Renal cortical epithelial cell (primary cell): ENCODE measurements at places on chromosomes 2 and 18. TPM values are rescaled to one million over a fixed set of nuclear protein-coding genes. Genes with fewer than 3 reads are reported as not detected.
A peak's percentile ranks its signal among the peaks of the same experiment; 100 is the strongest.

- peak; percentile 61 for DNase-seq
Measured at GRCh38 chr2:160390544-160391455, 102.8 kb downstream of the RBMS1 start.

- no peak for DNase-seq
Measured at GRCh38 chr2:150165442-150165841, 322.0 kb downstream of the RND3 start.

GRCh38 chr2:46983065-46983801, 67.6 kb upstream of the MCFD2 start:
- DNase-seq, result peak; percentile 56

The LOXHD1 gene
- total RNA-seq, result not detected in 2 replicates

DNA sequence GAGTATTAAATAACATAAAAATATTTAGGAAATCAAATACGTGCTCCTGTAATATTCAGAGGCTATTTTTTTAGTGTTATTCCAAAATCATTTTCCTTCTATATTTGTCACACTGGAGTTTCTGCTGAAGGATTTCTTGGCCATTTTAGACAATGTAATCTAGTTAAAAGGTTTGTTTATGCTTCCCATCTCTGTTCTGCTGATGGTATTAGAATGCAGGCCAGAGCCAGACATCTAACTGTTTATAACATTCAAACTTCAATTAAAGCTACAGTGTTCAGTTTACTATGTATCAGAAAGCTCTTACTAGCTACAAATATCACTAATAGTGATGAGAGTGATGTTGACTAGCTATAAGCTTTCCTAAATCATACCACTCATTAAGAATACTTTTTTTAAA, 7.9 kb downstream of the MBD5 start:
- DNase-seq, result no peak

DNA sequence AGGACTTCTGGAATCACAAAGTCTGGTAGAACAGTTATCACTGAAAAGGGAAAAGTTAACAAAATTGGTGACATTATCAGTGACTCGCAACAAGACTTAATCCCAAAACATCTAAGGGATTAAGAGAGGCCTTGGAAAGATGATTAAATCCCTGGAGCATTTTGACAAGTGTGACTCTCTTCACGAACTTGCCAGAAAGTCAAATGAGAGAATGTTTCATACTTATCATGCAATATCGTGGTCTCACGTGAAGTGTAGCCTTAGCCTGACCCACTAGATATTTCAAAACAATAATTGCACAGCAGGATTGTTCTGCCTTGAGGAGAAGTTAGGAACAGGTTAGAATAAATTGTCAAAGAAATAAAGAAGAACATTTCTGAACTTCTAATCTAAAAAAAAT, 104.5 kb downstream of the COL6A3 start:
- no peak for DNase-seq

The ARHGAP15 gene
- total RNA-seq, result not detected in 2 replicates

- DNase-seq, result no peak
Measured at GRCh38 chr18:46953195-46953594, 35.8 kb downstream of the KATNAL2 start.

DNA sequence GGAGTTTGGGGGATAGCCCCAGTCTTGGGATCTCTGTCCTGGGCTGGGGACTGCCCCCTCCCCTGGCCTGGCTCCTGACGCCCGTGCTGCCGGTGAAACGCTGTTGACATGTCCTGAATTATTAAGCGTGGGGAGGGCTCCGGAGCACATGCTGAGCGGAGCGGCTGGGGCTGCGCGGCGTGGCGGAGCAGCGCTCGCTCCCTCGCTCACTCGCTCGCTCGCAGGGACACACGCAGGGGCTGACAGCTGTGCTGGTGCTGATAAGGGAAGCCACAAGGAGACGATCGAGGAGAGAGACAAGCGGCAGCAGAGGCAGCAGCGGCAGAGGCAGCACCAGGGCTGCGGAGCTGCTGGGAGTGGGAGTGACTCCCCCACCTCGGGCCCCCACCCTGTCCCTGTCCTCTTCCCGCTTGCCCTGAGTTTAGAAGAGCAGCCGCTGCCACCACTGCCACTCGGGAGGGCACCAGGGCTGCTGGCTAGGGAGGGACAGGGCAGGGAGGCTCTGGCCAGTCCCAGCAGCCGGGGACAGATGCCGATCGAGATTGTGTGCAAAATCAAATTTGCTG, at the start of gene ASIC4:
ASIC4 (plus strand) TSS at position 287 of the 566 bp plus-strand sequence; CDS start at position 530, 243 bp downstream.
- DNase-seq, result no peak

The NAT8 gene
- 0.69 and 14.4 TPM in 2 replicates for total RNA-seq

The CFC1 gene
- total RNA-seq, result not detected in 2 replicates

GRCh38 chr18:3867236-3867635, 417.3 kb downstream of the TGIF1 start:
- DNase-seq, result no peak

DNA sequence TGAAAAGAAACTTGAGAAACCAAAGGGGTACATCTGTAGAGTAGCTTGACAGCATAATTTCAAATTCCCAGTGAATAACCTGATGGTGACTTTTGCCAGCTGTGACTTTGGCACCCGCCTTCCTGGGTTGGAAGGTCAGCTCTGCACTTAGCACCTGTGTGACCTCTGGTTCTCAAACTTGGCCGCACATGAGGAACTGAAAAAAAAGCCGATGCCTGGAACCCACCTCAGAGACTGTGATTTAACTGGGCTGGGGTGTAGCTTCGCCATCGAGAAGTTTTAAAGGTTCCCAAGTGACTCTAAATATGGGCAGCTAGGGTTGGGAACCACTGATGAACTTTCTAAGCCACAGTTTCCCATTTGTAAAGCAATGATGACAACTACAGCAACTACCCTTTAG, 6.5 kb downstream of the EFEMP1 start:
- no peak for DNase-seq

DNA sequence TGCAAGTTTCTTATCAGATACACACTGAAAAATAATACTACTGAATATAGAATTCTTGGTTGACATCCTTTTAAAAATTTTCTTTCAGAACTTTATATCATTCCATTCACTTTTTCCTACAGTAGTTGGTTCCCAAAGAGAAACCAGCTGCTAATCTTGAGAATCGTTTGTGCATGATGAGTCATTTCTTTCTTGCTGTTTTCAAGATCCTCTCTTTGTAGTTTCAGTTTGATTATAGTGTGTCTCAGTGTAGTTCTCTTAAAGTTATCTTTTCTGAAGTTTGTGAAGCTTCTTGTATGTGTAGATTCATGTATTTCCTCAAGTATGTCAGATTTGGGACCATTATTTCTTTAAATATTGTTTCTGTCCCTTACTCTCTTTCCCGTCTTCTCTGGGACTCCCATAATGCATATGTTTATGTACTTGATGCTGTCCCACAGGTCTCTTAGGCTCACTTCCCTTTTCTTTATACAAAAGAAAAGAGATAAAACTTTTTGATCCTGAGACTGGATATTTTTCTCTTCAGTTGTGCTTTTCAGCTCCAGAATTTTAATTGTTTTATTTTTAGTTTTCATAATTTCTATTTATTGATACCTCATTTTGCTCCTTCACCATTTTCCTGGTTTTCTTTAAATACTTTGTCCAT, 801.0 kb downstream of the TDRD15 start:
- no peak for DNase-seq

DNA sequence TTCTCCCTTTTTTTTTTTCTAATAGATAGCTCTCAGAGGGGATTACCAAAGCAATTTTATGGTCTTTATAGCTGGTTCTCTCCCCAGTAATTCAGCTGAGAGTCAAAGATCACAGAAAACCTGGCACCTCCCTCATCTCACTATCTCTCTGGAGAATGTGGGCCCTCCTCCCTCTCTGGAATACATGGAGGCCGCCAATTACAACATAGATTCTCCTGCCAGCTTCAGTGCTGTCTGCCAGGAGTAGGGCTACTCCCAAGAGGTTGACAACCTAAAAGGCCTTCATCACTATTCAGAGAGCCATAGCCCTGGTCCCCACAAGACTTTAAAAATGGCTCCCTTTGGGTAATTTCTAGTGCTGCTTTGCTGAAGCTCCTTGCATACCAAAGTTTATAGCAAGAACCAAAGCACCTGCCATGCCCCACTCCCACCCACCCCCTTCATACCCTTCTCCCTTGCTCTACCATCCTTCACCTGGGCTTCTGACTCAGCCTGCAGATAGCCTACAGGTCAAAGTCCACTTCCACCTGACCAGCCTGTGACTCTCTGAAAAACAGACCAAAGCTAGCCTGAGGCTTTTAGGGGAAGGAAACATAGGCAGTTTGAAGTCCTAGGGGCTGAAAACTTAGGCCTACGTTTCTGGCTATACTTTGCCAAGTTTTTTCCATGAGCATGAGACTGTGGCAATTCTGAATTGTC, 472.3 kb downstream of the TNS1 start:
- DNase-seq, result peak; percentile 23

The TEX44 gene
- total RNA-seq, result not detected in 2 replicates

- no peak for DNase-seq
Measured at GRCh38 chr2:198137733-198138132, 333.3 kb downstream of the PLCL1 start.

- DNase-seq, result no peak
Measured at GRCh38 chr2:38262069-38262871, 114.8 kb downstream of the ATL2 start.

DNA sequence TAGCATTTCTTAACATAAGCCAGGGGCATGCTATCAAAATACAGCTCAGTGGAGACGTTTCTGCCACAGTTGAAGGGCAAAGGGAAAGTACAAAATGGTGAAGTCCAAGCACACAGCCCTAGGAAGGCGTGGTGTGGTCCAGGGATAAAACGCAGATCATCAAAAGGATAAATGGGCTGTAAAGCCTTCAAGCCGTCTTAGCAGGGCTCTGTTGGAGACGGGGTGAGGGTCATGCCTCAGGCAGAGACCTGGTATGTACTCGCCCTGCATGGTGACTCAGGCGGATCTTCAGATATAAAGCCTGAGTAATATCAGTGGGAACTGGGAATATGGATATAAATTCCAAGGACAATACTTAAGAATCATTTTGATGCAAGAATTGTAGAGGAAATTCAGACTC, 61.2 kb downstream of the NGEF start:
- DNase-seq, result no peak

DNA sequence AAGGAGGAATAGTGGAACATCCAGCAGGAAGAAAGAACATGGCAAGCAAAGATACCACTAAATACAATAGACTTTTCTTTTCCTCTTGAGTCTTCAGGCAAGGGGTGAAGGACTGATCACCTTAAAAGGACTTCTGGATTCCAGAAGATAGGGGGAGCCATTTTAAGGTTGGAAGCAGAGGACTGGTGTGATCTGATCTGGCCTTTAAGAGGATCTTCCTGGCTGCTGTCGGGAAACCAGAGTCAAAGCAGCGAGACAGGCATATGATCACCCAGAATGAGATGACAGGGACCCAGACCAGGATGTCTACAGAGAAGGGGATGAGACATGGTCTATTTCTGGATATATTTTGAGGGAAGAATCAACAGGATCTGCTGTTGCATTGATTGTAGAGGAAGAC, 558.0 kb downstream of the STK39 start:
- no peak for DNase-seq

DNA sequence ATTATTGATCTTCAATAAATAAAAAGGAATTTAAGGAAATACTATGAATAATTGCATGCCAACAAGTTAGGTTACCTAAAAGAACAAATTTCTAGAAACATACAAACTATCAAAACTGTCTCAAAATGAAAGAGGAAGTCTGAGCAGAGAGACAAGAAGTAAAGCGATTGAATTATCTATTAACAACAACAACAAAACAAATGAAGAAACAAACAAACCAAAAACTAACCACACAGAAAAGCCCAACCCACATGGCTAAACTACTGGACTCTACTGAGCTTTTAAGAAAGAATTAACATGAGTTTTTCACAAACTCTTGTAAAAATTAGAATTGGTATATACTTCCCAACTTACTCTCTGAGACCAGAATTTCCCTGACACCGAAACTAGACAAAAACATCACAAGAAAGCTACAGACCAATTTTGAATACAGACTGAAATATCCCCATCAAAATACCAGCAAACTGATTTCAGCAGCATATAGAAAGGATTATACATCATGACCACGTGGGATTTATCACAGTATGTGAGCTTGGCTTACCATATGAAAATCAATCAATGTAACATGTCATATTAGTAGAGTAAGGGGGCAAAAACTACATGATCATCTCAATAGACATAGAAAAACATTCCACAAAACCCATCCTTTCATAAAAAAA, 16.6 kb upstream of the GALNT1 start:
- DNase-seq, result no peak

The RNU2-63P gene
- not detected in 2 replicates for total RNA-seq

- no peak for DNase-seq
Measured at GRCh38 chr2:67965246-67965645, 97.6 kb downstream of the C1D start.

- no peak for DNase-seq
Measured at GRCh38 chr2:191417746-191418145, 172.5 kb downstream of the MYO1B start.

GRCh38 chr2:237259201-237259600, 154.8 kb downstream of the COL6A3 start:
- DNase-seq, result no peak

- no peak for DNase-seq
Measured at GRCh38 chr2:173028141-173028540, 47.5 kb upstream of the MAP3K20 start.

The SOX11 gene
- under 0.01 and 0.05 TPM in 2 replicates for total RNA-seq

DNA sequence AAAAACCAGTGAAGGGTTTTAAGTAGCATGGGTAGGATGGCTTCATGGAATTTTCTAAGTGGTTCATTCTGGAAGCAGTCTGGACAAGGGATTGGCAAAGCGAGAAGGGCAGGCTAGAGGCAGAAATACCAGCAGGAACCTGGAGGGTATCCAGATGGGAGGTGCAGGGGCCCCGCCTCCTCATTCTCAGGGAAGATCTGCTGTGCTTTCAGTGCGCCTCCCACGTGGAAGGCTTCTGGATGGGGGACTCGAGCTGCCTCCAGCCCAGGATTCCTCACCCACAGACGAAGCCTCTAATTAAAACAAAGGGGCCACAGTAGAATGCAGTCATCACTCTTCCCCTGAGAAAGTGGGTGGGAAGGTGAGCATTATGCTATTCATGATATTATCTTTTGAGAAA, 79.8 kb downstream of the VSNL1 start:
- peak; percentile 11 for DNase-seq

- DNase-seq, result no peak
Measured at GRCh38 chr2:120511536-120511935, 165.6 kb downstream of the INHBB start.

The TBR1 gene
- under 0.01 TPM in 1 of 2 replicates, not detected in the other for total RNA-seq

DNA sequence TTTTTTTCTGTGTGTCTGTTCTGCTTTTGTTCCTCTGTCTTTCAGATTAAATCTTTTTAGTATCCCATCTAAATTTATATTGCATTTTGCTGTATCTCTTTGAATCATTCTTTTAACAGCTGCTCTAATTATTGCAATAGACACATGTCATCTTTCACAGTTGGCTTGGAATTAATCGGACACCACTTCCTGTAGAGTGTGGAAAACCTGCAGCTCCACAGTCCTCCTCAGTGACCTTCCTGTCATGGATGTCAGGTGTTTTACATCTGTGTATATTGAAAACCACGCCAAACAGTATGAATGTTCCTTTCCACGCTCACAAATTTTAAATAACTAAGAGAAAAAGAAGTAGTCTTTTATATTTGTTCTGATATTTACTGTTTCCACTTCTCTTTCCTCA, 135.3 kb downstream of the PXDN start:
- DNase-seq, result no peak

- no peak for DNase-seq
Measured at GRCh38 chr18:73201940-73202339, 334.2 kb upstream of the NETO1 start.

The ZNF385B gene
- total RNA-seq, result 1.1 TPM in 1 of 2 replicates, not detected in the other

The STK39 gene
- 13.8 and 19.3 TPM in 2 replicates for total RNA-seq

The NEB gene
- under 0.01 and 1.2 TPM in 2 replicates for total RNA-seq

The KCNJ3 gene
- total RNA-seq, result 0.10 and 0.17 TPM in 2 replicates

GRCh38 chr2:62158444-62159121, 37.3 kb upstream of the B3GNT2 start:
- no peak for DNase-seq

The PDE1A gene
- total RNA-seq, result 3.8 and 203 TPM in 2 replicates

GRCh38 chr2:104378853-104379374, 475.0 kb upstream of the POU3F3 start:
- peak; percentile 68 for DNase-seq

The LBX2 gene
- total RNA-seq, result 0.99 and 1.0 TPM in 2 replicates
